Tibial artery (tissue), 4 donors: ENCODE measurements at places on chromosomes 2 and 18.

DNA sequence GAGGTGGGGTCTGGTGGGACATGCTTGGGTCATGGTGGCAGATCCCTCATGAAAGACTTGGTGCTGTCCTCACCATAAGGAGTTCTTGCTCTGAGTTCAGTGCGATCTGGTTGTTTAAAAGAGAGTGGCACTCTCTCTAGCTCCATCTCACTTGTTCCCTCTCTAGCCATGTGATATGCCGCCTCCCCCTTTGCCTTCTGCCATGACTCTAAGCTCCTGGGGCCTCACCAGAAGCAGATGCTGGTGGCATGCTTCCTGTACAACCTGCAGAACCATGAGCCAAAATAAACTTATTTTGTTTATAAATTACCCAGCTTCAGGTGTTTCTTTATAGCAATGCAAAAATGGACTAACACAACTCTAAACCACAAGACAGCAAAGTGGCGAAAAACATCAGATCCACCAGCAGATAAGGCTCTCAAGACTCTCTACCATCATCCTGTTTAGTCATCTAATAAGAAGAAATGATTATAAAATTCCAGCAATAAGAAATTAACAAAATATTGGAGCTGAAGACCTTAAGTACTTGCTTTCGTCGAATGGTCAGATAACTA lies 75.5 kb downstream of the OLA1 start:
- H3K27me3 ChIP-seq, result no peaks in the 10 kb centered on the region
- H3K4me3 ChIP-seq, result no peak overlapping the region
- DNase-seq, result no peak
- H3K36me3 ChIP-seq, result peaks cover 4% of the 10 kb centered on the region
- H3K4me1 ChIP-seq, result no peaks in the 10 kb centered on the region
- no peak overlapping the region for H3K27ac ChIP-seq

GRCh38 chr18:62179213-62179612 lies 7.6 kb downstream of the PIGN start:
- no peaks in the 10 kb centered on the region for H3K36me3 ChIP-seq
- H3K4me1 ChIP-seq, result no peaks in the 10 kb centered on the region
- H3K4me3 ChIP-seq, result no peak overlapping the region
- DNase-seq, result no peak

DNA sequence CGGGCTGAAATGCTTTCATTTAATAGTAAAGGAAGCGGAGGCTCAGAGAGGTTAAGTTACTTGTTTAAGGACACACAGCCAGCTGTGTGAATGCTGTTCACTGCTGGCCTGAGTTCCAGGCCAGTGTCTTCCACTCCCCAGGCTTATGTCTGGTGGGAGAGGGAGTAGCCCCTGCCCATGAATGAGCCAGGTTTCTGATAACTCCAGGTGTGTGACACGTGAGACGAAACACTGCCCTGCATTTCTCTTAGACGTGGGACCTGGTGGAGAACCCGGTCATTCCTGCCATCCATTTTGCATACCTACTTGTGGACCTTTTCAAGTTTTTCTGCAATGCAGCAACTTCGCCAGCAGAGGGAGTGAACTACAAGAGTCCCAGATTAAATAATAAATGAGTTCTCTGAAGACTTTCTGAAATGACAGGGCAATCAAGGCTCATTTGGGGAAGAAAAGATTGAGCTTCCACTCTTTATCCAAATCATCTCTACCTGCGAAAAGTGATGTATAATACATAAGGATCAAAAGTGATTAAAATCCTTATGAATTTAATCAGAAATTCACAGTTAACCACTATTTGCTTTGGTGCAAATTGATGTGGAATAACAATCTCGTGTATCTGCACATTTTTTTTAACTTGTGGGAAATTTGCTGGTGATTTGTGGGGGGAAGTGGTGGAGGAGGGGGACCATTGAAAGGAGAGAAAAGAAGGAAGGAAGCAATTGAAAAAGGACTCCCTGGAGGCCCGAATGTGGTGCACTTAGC lies 79.4 kb upstream of the ASB18 start:
- H3K4me1 ChIP-seq, result peaks cover 4% of the 10 kb centered on the region
- H3K27me3 ChIP-seq, result no peaks in the 10 kb centered on the region
- DNase-seq, result no peak
- H3K27ac ChIP-seq, result no peak overlapping the region
- no peaks in the 10 kb centered on the region for H3K36me3 ChIP-seq
- H3K4me3 ChIP-seq, result no peak overlapping the region

DNA sequence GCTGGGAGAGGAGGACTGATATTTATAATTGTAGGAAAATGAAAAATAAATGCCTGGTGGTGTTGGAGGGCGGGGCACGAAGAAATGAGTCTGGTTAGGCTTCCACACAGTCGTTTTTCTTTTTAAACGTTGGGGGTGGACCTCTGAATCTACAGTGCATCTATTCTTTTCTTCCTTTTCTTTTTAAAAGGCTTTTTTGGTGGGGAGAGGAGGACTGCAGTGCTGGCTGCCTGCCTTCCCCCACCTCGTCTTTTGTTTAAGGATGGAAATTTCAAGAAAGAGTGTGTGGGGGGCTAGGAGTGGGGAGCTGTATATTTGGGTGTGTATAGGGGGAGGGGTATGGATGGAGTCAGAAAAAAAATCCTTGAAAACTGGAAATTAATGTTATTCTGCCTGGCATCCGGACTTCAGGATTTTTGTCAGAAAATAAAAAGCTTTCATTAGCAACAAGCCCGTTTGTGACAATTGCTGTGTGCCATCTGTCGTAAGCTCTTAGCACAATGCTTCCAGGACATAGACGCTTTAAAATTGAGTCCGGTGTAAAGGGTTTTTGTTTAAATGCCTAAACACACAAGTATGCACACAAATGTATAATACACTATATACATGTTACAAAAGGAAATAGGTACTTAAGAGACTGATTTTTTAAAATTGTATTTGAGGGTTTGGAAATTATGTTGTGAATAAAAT lies 1.1 kb downstream of the MAP2 start:
- no peak for DNase-seq
- peak overlapping the region; percentile 82 for H3K4me3 ChIP-seq
- no peaks in the 10 kb centered on the region for H3K36me3 ChIP-seq
- H3K27ac ChIP-seq, result peak overlapping the region; percentile 74
- no peaks in the 10 kb centered on the region for H3K27me3 ChIP-seq
